Fibroblast of lung (primary cell): ENCODE measurements at places on chromosomes 5 and 9. TPM values are rescaled to one million over a fixed set of nuclear protein-coding genes. Genes with fewer than 3 reads are reported as not detected.

GRCh38 chr5:180586870-180587269 is 4.4 kb downstream of the SCGB3A1 start:
- DNase-seq = no peak

DNA sequence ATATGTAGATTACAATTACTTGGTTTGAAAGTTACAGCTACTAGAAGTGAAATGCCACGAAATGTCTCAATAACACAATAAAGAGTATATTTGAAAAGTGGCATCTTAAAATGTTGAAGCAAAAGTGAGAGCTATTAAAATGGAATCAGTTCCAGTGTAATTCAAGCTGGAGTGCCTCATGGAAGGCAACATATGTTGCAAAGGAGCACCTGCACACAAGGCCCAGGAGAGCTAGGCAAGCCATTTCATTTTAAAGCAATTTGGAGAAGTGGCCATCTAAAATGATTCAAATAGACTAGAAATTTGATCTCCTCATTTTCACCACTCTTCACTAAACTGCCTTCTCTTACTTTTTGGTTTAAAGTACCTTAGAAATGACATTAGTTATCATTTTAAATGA is 167.8 kb downstream of the GABRB2 start:
- DNase-seq = no peak

The IL4 gene
- total RNA-seq = not detected in 2 replicates

The GPR150 gene
- total RNA-seq = under 0.01 and 0.33 TPM in 2 replicates

- DNase-seq = no peak
Observed at GRCh38 chr5:161535762-161536161, 10.8 kb downstream of the GABRB2 start.

- no peak for DNase-seq
Observed at GRCh38 chr9:108816037-108816436, 39.7 kb downstream of the ACTL7B start.

- no peak for DNase-seq
Observed at GRCh38 chr9:113475992-113476391, 12.5 kb downstream of the RGS3 start.

DNA sequence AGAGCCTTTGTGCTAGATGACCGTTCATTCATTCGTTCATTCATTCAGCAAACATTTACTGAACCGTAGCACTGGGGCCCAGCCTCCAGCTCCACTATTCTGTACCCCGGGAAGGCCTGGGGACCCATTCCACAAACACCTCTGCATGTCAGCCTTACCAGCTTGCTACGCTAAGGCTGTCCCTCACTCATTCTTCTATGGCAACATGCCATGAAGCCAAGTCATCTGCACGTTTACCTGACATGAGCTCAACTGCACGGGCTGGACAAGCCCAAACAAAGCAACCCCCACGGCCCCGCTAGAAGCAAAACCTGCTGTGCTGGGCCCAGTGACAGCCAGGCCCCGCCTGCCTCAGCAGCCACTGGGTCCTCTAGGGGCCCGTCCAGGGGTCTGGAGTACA is 6.0 kb downstream of the CEL start:
- no peak for DNase-seq

The HAVCR1 gene
- total RNA-seq = not detected in 2 replicates

DNA sequence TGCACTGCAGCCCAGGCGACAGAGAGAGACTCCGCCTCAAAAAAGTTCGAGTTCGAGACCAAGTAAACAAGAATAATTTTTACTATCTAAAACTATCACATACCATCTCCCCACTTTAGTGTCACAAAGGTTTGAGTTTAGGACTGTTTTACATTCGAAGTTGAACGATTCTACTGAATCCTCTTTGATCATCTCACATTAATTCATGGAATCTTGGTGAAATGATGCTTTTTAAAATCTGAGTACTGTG is 715 bp upstream of the RPS6 start:
- DNase-seq = no peak

- DNase-seq = no peak
Observed at GRCh38 chr5:53915120-53915519, 354.7 kb downstream of the NDUFS4 start.

- no peak for DNase-seq
Observed at GRCh38 chr9:91425271-91425670, 1.6 kb upstream of the NFIL3 start.

The TLX3 gene
- total RNA-seq = not detected in 2 replicates

DNA sequence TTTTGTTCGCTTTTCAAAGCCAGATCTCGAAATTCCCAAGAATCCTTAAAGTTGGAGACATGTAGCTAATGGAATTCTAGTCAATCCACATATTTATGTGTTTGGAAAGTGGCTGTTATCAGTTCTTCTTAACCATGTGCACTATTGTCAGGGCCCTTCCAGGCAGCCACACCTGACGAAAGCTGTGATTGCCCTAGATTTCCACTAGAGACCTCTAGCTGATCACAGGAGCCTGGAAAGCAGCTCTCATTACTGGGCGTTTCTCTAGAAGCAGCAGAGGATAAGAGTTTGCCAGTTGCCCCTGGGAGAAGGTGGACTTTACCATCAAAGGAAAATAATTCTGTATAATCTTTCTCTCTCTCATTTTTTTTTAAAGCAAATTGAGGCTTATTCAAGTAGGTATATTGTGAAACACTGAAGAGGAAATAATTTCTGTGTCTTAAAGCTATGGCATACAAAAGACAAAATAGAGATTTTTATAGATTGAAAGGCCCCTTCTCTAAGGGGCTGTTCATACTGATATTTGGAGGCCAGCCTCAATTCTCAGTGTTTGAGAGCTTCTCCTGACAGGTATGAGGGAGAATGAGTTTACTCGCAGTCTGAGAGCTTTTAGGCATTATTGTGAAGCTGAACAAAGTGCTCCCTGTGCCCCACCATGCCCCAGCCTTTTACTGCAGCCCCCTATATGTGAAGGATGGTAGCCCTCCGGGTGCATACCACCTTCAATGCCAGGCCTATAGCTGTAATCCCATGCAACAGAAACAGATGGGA is 405.4 kb upstream of the ACTBL2 start:
- peak; percentile 77 for DNase-seq

DNA sequence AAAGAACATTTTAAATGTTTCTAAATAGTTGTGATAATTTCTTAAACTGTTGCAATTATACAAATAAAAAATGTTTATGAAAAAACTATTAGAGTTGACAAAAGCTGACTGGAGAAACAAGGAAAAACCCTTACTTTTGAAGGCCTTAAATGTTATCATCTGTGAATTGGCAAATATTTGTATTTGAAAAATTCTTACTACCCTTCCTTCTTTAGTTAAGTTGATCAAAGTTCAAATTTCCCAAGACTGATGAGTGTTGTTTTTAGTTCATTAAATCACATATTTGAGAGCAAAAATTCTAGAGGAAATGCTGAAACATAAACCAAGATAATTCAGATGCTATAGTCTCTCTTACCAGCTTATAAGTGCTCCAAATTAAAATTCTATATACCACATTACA is 2.6 kb upstream of the SLC35D2 start:
- no peak for DNase-seq

The GIN1 gene
- total RNA-seq = 7.2 and 7.6 TPM in 2 replicates

DNA sequence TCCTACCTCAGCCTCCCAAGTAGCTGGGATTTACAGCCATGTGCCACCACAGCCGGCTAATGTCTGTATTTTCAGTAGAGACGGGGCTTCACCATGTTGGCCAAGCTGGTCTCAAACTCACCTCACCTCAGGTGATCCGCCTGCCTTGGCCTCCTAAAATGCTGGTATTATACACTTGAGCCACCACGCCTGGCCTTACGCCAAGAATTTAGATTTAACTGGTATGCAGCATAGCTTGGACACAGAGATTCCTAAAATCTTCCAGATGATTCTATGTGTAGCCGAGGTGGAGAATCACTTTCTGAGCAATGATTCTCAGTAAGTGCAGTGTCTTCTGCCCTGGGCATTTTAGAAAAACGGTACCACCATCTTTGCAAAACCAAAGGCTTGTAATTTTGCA is 74.1 kb downstream of the HABP4 start:
- no peak for DNase-seq

GRCh38 chr9:38026021-38026809 is 42.8 kb downstream of the SHB start:
- DNase-seq = peak; percentile 92

GRCh38 chr9:96034553-96035122 is 159.1 kb downstream of the ERCC6L2 start:
- DNase-seq = no peak

DNA sequence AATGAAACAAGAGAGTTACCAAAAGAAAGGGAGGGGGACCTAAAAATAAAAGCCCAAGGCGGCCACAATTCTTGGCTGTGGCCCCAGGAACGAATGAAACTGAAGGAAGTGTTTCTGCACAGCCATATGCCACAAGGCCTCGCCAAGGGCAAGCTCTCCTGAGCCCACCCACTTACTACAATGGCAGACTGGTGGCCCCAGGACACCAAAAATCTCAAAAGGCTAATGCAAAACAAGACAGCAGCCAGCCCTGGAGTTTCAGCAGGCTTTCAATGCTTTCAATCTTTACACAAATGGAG is 4.0 kb downstream of the CAMSAP1 start:
- DNase-seq = no peak

DNA sequence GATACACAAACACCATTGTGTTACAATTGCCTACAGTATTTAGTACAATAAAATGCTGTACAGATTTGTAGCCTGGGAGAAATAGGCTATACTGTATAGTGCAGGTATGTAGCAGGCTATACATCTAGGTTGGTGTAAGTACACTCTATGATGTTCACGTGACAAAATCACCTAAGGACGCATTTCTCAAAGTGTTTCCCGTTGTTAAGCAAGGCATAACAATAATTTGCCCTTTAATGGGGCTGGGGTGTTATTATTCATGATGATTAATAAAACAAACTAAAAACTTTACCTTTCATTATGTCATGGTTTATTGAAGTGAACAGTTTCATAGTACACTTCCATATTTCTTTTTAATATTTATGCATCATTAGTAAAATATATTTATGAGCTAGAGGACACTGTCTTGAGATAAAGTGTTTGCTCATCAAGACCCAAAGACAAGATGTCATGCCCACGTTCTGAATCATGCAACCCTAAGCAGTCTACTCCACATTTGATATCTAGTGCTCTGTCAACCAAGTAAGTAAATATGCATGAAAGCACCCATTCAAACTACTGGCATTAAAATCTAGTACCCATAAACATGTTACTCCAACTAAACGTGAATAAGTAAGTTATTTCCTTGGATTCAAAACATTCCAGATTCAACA is 220.5 kb downstream of the NR2F1-AS1 start:
- no peak for DNase-seq

DNA sequence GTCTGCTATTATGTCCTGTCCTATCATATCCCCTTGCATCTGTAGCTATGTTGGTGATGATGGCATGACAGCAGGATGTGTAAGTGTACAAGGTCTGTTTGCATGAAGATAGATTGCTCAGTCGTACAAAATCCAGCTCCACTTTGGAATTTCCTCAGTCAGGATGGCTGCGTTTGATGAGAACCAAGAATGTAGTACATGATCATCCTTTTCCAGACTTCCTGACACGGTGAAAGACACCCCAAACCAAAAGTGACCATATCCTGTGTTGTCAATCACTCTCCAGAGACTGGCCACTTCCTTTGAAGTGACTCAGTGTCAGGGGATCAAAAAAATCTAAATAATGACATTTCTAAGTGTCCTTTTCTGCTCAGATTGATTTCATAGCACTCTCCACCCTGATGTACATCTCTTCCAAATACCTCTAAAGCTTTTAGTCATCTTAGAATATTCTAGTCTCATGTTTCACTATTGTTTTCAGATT is 213.4 kb downstream of the PLK2 start:
- peak; percentile 19 for DNase-seq

DNA sequence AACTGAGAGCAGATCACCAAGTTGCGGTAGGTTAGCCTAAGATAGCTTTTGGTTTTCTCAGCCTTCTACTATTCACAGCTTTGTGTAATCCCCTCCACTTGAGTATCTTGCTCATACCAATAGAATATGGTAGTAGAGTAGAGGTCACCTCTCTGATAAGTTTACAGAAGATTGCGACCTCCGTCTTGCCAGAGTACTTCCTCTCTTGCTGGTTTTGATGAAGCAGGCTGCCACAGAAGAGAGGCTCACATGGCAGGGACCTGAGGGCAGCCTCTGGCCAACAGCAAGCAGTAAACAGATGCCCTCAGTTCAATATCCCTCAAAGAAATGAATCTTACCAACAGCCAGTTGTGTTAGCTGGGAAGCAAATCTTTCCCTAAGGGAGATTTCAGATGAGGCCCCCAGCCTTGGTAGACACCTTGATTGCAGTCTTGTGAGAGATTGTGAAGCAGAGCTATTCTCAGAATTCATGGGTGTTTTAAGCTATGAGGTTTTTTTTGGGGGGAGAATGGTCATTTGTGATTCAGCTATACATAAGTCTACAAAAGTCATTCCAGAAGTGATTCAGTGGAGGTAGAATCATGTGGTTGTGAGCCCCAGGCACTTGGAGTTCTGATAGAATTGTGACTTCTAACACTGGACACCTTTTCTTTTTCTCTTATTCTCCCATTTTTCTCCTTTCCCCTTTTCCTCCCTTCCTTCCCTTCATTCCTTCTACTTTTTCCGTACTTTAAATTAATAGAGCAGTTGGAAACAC is 22.7 kb upstream of the CDKN2B start:
- no peak for DNase-seq

DNA sequence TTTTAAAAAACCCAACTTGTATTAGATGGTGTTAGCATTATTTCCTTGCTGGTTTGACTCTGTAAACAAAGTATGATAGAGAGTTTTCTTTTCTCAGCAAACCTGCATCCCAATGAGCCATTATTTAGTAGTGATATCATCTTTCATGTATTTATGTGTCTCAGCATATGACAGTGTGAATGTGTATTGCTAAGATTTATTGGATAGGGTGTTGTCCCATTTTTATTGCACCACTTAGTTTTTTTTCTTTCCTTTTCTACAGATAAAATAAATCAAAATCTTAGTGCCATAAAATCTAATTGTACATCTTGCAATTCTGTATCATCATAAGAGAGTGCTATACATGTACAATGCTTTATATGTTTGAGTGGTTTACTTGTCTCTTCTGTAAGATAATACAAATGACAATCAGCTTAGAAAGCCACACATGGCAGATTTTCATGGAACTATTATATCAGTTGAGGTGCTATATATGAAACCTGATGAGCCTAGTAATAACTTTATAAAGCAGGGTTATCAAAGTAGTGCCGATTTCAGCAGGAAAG is 149.2 kb upstream of the CYLC2 start:
- no peak for DNase-seq
